ENCODE measurements at places on chromosomes 5 and 9. TPM values are rescaled to one million over a fixed set of nuclear protein-coding genes. Genes with fewer than 3 reads are reported as not detected.
A peak's percentile ranks its signal among the peaks of the same experiment; 100 is the strongest.

Gene SCGB3A2
- not detected for polyA plus RNA-seq

DNA sequence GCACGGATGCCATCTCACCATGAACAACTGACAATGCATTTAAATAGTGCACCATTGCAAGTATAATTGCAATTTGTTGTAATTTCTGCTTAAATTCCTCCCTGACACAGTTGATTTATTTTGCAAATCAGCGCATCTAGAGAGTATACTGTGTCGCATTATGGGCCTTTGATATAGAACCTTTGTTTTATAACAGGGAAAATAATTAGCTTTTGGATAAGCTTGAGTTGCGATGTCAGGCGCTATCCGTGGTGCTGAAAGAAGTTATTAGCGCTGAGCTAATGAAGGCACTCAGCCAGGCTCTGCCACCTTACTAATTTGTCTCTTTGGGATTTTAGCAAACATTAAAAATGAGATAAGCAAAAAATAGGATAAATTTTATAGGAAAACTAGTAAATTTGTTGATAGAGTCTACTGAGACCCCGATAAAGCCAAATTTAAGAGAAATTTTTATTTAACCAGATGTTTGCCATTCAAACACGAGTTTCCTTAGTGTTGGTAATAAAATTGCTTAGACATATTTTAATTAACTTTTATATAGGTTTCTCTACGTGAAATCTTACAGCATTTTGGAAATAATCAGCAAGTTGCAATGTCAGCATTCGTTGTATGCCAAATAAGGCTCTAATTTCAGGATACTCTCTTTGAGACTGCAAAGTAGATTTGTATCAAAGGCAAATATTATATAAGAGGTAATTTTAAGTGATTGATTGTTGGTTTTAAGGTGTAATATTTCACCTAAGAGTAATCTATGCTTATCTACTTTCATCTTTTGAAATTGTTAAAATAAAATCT lies 355.5 kb downstream of the TLR4 start:
- H3K4me1 ChIP-seq: no peaks in the 10 kb centered on the region
- H3K27me3 ChIP-seq: no peaks in the 10 kb centered on the region
- H3K27ac ChIP-seq: no peak overlapping the region
- no peaks in the 10 kb centered on the region for H3K36me3 ChIP-seq
- no peak overlapping the region for H3K4me3 ChIP-seq

- H3K4me1 ChIP-seq: no peaks in the 10 kb centered on the region
- H3K4me3 ChIP-seq: no peak overlapping the region
- no peaks in the 10 kb centered on the region for H3K36me3 ChIP-seq
- no peak overlapping the region for H3K27ac ChIP-seq
- no peak for DNase-seq
Measured at GRCh38 chr9:114790521-114790920, 15.3 kb downstream of the TNFSF15 start.

GRCh38 chr9:89366711-89367110 lies 48.4 kb downstream of the SECISBP2 start:
- no peak overlapping the region for H3K27ac ChIP-seq
- H3K4me1 ChIP-seq: no peaks in the 10 kb centered on the region
- peaks cover 10% of the 10 kb centered on the region for H3K36me3 ChIP-seq
- DNase-seq: no peak

DNA sequence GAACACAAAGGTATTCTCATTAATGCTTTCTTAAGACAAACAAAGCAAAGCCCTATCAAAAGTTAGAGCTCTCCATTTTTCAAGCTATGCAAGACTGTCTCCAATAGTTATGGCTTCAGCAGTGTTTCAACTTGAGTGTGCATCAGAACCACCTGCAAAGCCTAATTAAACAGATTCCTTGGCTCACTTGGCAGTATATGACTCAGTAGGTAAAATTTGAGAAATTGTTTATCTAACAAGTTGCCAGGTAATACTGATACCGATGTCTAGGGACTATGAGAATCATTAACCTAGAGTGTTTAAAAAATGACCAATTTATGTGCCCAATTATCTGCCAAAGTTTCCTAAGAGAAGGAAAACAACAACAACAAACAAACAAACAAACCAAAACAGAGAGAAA lies 60.3 kb upstream of the PARP8 start:
- H3K4me3 ChIP-seq: no peak overlapping the region
- peaks cover 3% of the 10 kb centered on the region for H3K27me3 ChIP-seq
- no peaks in the 10 kb centered on the region for H3K4me1 ChIP-seq
- no peak for DNase-seq

DNA sequence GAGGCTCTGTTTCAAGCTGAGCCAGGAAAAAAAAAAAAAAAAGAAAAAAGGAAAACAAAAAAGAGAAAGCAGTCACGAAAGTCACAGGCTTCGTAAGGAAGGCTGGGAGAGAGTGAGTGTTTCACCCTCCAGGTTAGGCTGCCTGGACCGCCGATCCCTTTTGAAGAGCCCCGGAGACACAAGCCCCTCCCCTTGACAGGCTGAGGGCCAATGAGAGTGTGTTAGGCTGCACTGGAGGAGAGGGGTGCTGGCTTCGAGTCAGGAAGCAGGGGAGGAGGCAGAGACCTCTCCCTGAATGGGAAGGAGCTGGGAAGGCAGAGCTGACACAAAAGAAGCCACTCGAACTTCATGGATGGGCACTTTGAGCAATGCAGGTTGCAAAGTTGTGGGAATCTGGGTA lies at the start of gene NMUR2:
NMUR2 (minus strand) TSS at position 135 of the 400 bp plus-strand sequence. CDS start 166 bp downstream, outside the sequence.
- H3K27me3 ChIP-seq: no peaks in the 10 kb centered on the region
- H3K4me1 ChIP-seq: no peaks in the 10 kb centered on the region
- no peak within 1 kb of the TSS for H3K27ac ChIP-seq
- no peak within 1 kb of the TSS for H3K4me3 ChIP-seq
- peak; percentile 28 for DNase-seq
- H3K36me3 ChIP-seq: no peaks in the 10 kb centered on the region

Gene BTNL3
- 0.03 TPM for polyA plus RNA-seq
